ENCODE measurements at places on chromosomes 2 and 18.

DNA sequence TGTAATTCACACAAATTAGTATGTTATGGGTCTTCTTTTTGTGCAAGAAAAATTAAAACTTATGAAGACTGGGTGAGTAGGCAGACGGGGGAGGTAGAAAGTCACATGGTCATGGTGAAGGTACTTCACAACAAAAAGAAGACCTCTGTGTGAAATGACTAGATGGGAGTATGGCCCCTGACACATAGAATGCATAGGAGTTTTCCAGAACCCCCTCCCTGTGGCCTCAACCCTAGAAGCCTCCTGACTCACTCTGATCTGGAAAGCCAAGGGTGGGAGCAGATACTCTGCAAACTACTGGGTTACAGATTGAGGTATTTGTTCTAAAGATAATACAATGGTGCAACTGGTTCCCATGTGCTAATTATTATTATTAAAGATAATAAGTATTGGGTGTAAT lies 23.2 kb downstream of the SATB2 start:
- DNase-seq, result no peak

DNA sequence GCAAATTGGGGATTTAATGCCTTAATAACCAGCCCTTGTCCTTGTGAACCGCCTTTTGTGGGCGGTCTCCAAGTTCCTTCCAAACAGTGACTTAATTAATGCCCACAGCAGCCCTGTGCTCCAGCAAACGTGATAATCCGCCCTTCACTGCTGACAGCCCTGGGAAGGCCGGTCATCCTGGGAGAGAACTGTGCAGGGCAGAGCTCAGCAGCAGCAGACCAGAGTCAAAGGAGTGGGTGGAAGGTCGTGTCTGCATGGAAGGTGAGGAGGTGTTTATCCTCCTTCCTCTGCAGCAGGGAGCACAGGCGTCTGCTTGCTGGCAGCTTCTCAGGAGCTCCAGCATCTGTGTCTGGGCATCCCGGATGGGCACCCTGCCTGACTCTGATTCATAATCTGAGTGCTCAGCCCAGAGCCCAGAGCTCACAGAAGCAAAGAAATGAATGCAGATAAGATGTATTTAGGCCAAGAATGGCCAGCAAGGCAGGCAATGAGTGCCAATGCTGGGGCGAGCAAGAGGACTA lies 270.0 kb upstream of the PXDN start:
- DNase-seq, result peak; percentile 22

GRCh38 chr2:144711630-144712549 lies 192.0 kb upstream of the ZEB2 start:
- no peak for DNase-seq

DNA sequence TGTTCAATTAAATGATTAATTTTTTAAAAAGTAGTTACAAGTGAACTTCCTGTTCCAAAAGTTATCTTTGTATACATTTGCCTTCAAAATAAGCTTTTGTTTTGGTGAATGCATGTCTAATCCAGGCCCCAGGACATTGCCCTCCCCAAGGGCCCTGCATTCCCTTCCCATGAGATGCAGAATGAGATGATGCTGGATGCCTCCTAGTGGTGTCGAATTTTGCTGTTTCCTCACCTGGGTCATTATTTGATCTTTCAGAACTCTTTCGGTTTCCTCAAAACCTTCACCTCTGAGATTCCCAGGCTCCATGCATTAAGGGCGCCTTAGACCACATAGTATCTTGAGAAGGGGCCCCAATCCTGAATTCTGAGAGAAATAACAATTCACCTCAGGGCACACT lies 728.8 kb downstream of the CNTNAP5 start:
- DNase-seq, result no peak

DNA sequence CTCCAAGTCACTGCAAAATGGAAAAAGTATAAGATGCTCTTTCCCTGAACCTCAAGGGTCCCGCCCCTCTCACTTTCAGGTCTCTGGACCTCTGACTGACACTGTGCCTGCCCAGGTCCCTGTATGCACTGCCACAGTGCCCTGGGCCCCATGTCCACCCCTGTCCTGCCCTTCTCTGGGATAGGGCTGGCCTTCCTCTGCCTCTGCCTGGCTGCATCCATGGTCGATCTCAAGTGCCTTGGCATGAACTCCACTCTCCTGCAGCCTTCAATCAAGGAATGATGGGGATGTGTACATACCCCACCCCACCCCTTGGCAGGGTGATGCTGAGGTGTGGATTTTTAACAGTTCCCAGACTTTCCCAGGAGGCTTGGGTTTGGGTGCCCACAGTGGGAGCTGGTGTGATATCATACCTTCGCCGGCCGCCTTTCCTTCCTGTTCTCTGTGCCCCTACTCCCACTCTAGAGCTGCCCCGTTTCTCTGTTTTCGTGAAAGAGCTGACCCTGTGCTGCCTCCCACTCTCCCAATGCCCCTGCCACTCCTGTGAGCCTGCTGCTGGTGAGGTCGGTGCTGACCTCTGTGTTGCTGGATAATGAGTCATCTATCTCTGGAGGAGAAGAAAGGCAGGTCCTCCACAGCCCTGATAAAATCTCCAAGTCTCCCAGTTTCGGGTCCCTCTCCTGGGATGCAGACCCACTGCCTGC lies 18.9 kb downstream of the PTPN18 start:
- DNase-seq, result no peak

- DNase-seq, result no peak
Measured at GRCh38 chr18:23547846-23548245, 38.5 kb downstream of the NPC1 start.

- DNase-seq, result no peak
Measured at GRCh38 chr2:406876-407275, 119.0 kb upstream of the ALKAL2 start.

- DNase-seq, result no peak
Measured at GRCh38 chr18:21741562-21742314, 1.1 kb downstream of the MIB1 start.

DNA sequence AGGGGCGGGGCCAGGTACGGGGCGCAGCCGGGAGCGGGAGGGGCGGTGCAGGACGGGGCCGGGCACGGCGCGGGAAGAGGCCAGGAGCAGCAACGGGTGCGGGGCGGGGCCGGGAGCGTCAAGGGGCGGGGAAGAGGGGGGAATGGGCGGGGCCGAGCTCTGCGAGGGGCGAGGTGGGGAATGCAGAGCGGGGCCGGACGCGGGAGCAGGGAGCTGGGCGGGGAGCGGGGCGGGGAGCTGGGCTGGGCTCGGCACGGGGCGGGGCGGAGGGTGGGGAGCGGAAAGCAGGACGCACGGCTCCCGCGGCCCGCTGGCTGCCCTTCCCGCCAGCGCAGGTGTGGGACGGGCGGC lies at the start of gene IMPA2:
Gene IMPA2 (plus strand): TSS at position 316 of the 351 bp plus-strand sequence. CDS start 163 bp downstream, outside the sequence.
- no peak for DNase-seq

GRCh38 chr2:75560768-75561565 lies at the start of gene EVA1A:
EVA1A (minus strand) TSS chr2:75560939; CDS start chr2:75518140, 42,799 bp downstream.
- DNase-seq, result peak; percentile 78

GRCh38 chr2:127100251-127101047 lies 6.5 kb downstream of the BIN1 start:
- no peak for DNase-seq

DNA sequence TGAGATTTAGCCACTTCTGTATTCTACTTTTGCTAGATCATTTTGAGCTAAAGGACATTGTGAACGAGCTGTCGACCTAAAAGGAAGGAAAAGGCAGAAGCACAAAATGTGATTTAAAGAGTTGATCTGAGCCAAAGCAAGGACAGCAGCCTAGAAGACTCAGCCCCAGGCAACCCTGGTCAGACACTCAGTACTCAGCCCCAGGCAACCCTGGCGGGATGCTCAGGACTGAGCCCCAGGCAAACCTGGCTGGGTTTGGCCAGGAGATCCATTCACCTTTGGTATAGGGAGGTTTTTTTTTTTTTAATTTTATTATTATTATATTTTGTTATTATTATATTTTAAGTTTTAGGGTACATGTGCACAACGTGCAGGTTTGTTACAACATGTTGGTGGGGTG lies 34.3 kb upstream of the PXDN start:
- no peak for DNase-seq

GRCh38 chr2:70607121-70607561 lies 53.5 kb upstream of the TGFA start:
- DNase-seq, result no peak

DNA sequence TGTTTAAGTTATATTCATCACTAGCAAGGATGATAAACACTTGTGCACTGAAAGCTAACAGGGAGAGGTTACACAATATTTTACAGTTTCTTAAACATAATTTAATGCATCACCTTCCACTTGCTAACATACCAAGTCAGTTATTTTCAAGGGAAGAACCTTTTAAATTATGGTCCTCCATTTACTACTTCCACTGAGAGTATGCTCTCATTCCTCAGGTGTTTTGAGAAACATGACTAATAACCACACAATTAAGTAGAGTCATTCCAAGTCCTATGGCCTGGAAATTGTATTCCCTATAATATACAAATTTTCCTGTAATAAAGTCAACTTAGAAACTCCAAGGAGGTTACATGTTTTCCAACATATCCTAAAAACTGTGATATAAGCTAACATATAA lies 152.3 kb upstream of the STON1 start:
- no peak for DNase-seq

DNA sequence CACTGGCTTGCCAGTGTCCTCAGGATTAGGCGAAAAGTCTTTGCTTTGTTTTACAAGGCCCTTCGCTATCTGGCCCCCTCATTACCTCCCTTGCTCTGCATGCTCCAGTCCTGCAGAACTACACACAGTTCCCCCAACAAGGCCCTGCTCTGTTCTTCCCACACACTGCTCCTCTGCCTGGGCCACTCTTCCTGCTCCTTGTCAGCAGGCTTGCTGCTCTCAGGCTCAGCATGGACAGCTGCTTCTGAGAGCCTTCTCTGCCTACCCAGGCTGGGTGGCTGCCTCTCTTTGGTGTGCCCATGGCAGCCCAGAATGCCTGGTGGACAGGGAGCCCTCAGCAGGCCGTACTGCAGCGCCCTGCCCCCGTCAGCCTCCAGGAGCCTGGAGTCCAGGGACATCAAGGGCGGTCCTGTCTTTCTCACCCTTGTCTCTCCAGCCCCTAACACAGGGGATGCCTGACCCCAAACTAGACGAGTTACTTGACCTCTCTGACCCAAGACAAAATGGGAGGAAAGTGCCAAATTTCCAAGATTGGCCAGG lies 111.1 kb downstream of the MSH2 start:
- DNase-seq, result no peak

DNA sequence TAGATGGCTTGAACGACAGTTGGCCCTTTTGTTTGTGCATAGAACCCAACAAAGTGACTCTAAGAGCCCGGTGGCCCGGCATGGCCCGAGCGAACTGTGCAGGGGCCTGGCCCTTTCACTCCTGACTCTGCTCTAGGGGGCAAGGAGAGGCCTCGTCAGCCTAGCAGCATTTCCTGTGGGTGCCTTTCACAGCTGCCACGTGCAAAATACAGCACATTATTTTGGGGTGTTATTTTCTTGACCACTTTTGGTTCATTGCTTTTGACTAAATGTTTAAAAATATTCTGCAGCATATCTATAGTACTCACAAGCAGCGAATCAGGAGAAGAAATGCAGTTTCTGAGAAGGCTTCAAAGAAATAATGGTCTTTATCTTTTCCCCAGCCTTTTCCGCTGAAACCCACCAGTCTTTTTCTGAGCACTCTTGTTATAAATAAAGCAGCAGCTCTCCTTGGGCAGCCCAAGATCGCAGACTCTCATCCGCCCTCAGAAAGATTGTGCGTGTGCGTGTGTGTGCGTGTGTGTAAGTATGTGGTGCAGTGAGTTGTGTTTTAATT lies 31.3 kb downstream of the DGKD start:
- no peak for DNase-seq

- DNase-seq, result no peak
Measured at GRCh38 chr2:47026748-47027534, 111.3 kb upstream of the MCFD2 start.

DNA sequence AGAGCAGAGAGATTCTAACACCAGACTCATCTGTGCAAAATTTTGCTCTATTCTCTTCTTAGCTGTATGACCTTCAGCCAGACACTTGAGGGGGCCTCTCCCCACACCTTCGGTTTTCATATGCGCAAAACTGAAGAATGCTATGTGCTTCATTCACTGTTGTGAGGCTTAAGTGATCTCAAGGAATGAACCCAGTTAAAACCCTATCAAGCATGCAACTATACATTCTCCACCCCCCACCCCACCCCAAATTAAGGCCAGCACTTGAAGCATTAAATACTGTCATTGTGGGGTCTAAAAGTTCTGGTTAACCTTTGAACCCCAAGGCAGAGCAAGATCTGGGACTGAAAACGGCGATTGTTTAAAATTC lies 10.0 kb downstream of the PCARE start:
- DNase-seq, result no peak

GRCh38 chr2:122029456-122029855 lies 274.0 kb downstream of the TSN start:
- no peak for DNase-seq

DNA sequence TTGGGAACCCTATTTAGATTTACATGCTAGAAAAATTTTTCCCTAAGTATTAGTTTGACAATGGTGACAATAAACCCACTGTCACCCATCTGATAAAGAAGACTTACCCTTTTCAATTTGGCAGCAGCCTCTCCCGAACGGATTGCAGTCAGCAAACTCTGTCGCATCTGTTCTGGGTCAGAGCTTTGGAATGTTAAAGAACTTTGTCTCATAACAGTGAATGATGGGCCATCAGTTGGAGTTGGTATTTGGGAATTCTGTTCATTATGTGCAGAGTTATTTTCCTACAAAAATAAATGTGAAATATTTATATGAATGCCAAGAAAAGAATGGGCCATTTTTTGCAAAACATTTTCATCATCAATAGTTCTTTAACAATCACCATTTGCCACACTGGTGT lies 70.8 kb upstream of the GRB14 start:
- no peak for DNase-seq

DNA sequence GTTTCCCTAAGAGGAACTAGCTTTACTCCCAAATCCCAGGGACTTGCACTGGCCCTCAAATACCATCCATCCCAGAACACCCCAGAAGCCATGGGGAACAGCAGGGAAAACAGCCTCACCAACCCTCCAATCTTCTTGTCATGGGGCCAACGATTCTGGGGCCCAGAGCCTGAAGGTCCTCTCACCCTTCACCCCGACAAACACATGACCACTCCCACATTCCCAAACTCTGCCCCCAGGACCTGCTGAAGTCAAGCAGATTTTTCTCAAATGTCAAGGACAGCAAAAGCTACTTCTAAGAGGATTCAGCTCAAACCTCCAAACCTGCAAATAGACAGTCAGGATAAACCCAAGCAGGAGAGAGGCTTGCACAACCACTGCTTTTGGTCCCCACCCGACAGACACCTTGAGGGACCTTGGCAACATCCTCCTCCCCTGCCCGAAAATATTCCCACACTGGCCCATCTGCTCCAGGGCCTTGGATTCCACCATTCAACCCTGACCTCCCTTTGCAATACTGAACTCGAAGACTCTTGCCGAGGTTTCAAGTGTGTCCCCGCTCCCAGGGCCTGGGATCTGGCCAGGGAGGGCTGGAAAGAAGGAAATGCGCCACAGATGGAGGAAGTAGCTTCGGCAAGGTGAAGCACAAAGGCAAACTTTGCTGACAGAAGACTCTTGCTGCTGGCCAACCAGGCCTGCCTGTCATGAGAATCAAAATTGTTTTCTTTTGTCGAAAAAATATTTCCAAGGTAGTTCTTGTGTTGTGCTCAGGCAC lies 143.3 kb downstream of the ZFP36L2 start:
- peak; percentile 87 for DNase-seq
